Effector memory CD4-positive, alpha-beta T cell (primary cell): ENCODE measurements at places on chromosomes 4 and X.
A peak's percentile ranks its signal among the peaks of the same experiment; 100 is the strongest.

DNA sequence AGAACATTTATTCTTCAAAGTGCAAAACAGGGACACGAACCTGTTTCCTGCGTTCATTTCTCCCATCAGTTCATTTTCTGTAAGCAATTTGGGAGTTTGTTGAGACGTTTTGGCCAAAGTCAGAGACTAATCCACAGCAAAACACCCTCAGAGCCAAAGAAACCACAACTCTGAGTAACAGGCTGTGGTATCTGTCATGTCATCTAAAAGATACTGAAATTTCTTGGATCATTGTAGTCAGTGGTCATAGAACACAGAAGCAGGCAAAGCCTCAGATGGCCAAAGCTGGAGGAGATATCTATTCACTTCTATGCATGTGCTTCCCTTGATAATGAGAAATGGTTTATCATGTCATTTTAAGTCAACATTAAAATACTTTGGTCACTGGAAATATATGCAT is 485.6 kb upstream of the GALNT7 start:
- DNase-seq: no peak

DNA sequence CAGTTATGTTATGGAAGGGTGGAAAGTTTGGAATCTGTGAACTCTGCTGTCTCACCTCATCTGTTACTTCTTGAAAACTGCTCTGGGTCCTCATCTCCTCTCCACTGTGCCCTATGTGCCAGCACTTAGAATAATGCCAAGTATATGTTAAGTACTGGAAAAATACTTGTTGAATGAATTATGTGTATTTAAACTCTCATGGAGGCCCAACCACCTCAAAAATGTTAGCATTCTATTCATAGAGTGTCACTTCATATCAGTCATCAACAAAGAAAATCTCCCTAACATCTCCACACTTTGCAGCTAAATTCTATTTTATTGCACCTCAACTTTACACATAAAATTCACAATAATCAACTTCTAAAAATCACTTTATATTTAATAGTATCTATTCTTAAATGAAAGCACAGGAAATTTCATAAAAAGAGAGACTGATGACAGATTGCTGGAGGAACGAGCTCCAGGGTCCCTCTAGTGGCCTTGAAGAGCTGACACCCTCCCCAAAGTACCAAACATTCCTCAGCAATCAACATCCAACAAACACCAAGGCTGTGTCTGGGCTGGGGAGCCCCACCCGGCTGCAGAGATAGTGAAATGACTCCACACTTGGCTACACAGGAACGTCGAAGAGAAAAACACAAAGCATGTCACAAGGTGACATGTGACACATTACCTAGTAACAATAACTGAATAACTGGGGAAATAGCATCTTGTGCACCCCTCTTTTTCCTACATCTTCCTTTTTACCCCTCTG is 45.8 kb downstream of the SLC39A8 start:
- no peak for DNase-seq

GRCh38 chrX:19735244-19735643 is 152.2 kb downstream of the SH3KBP1 start:
- no peak for DNase-seq

- DNase-seq: no peak
Observed at GRCh38 chrX:112068430-112068829, 14.1 kb downstream of the TRPC5 start.

DNA sequence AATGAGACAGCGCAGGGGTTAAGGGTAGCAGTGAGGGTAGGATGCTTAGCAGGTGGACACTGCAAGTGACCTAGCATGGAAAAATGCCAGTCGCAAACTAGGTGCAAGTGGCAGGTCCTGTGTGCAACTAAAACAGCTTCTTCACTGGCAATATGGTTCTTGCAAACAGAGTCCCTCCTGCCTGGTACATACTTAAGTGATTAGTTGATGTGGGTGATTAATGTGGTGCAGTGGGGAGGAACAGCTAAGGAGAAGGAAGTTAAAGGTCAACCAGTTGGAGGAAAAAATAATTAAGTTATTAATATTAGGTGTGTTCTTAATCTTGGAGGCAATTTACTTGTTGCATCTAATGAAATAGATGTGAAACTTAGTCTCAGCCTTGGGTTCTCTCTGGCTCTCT is 121.6 kb upstream of the IGFBP7 start:
- no peak for DNase-seq

DNA sequence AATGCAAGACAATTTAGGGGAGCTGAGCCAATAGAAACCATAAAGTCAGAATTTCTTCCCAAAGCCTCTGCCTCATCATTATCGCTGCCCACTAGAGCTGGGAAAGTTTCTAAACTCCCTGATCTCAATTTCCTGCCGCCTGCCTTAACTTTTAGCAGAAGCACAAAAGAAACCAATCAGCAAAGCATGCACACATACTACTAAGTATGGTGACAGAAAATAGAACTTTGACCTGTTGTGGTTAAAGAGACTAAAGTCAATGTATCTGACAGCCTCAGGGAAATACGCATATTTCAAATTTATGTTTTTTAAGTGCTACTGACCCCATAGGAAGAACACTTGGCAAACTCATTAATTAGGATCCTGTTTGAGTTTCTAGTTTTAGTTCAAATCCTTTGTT is 10.1 kb downstream of the STK26 start:
- DNase-seq: no peak

- DNase-seq: no peak
Observed at GRCh38 chr4:70443329-70443728, 28.7 kb upstream of the MUC7 start.

DNA sequence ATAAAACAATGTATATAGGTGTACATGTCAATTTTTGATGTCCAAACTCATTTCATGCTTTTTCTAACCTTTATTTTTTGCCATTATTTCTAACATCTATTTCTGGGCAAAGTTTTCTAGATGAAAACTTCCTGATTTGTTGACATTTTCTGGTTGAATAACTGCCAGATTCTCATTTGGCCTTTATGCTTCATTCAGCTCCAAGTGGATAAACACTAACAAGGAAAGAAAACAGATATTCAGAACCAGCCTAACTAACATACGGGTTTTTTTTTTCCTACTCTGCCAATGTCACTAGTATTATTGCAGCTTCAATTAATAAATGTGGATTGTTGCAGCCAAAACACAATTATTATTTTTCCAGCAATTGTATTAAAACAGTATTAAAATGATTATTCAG is 50.9 kb upstream of the RAP1GDS1 start:
- DNase-seq: no peak

- DNase-seq: no peak
Observed at GRCh38 chr4:97504713-97505112, 638.6 kb downstream of the STPG2 start.

- no peak for DNase-seq
Observed at GRCh38 chrX:80216086-80216485, 201.5 kb downstream of the TBX22 start.

DNA sequence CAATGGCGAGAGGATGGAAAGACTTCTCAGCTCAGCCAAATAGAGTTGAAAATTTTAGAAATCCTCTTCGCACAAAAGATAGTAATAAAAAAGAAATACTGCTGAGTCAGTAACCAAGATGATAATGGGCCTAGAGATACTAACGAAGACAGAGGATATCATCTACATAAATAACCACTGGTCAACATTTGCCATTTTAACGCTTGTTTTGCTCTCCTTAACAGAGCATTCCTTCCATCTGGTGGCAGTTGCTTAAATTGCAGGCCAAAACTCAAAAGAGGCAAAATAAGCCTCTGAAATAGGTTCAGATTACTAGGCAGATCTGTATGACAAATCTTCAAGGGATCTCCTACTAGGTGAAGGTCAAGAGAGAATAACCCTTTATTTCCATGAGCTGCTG is 51.7 kb upstream of the MCF2 start:
- no peak for DNase-seq

- no peak for DNase-seq
Observed at GRCh38 chrX:148049441-148049840, 68.3 kb downstream of the FMR1NB start.

DNA sequence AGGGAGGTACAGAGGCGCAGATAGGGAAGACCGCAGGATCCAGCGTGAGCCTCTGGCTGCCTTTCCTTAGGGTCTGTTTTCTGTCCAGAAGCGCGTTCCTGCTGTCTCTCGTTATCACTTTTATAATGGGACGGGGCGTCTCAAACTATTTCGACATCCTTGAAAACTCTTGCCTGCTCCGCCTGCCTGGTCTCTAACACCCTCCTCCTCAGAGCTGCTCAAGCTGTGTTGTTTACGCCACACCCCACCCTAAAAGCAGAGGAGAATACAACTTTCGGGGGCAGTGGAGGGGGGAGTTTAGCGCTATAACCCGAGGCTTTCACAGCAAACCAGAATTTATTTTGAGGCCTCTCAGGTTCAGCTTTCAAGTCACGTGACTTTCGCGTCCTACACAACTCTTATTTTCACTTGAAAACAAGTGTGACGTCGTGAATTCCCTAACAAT is 646 bp upstream of the FAM3A start:
- DNase-seq: no peak

DNA sequence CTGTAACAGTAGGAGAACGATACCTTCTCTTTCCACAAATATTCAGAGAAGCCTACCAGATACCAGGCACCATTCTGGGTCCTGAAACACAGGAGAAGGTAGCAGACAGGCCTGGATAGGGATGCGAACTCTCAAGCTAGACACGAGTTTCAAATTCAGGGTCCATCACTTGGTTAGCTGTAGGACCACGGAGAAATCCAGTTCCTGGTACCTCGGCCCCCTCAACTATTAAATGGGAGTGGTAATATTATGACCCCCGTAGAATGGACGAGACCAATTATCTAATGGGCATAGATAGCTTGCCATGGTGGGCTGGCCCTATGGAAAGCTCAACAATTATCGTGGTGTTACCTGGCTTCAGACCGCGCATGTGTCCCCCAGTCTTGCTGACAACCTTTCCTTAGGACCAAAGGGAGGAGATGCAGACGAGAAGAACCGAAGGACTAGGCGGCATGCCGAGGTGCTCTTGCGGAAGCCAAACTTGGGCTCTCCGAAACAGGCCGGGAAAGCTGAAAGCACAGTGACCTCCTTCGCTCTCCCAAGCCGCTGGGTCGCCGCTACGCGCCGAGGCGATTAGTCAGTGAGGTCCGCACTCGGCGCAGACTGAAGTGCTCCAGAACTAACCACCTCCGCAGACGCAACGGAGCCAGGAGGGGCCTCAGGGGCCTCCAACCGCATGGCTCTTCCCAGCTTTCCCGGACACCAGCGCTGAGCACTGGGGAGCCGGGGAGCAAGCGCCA is 19.6 kb downstream of the NKX3-2 start:
- DNase-seq: no peak

DNA sequence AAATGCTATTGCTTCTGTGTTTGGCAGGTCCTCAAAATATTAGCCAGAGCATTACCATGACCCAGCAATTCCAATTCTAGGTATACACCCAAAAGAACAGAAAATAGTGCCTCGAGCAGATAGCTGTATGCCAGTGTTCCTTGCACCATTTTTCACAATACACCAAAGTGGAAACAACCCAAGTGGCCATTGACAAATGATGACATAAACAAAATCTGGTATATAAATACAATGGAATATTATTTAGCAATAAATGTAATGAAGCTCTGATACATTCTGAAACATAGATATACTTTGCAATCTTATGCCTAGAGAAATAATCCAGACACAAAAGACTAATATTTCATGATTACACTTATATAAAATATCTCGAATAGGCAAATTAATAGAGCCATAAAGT is 451.8 kb upstream of the PCDH7 start:
- DNase-seq: no peak

- no peak for DNase-seq
Observed at GRCh38 chr4:146182443-146182842, 6.9 kb downstream of the LSM6 start.

DNA sequence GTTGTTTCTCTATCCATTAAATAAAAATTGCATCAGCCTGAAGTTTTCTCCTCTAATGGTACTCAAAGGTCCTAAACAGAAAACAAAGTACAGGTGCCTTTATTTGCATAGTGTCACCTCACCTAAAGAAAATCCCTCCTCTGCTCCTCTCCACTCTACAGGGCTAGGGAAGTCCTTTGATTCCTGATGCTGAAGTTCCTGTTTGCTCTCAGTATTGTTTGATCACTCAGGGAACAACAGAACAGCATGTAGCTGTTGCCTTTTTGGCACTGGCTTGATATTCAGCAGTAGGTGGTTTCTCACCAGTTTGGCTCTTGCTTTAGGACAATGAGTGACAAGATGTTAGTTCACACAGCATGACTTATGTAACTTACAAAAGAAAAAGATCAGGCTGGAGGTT is 156.2 kb upstream of the SLC7A11 start:
- DNase-seq: no peak

GRCh38 chr4:153603258-153603657 is 80.8 kb upstream of the TLR2 start:
- DNase-seq: no peak

DNA sequence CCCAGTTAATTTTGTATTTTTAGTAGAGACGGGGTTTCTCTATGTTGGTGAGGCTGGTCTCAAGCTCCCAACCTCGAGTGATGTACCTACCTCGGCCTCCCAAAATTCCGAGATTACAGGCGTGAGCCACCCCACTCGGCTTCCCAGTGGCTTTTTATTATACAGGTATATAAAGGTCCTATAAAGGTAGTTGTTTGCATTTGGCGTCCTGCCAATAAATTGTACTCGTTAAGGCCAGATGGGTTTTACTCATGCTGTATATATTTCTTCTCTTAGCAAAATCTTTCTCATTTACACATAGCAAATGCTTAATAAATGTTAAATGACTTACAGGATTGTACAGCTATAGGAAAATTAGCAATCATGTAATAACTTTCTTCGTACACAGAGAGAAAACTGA is 6.9 kb downstream of the SHROOM3 start:
- no peak for DNase-seq

- DNase-seq: no peak
Observed at GRCh38 chr4:155960522-155960921, 6.9 kb upstream of the CTSO start.

DNA sequence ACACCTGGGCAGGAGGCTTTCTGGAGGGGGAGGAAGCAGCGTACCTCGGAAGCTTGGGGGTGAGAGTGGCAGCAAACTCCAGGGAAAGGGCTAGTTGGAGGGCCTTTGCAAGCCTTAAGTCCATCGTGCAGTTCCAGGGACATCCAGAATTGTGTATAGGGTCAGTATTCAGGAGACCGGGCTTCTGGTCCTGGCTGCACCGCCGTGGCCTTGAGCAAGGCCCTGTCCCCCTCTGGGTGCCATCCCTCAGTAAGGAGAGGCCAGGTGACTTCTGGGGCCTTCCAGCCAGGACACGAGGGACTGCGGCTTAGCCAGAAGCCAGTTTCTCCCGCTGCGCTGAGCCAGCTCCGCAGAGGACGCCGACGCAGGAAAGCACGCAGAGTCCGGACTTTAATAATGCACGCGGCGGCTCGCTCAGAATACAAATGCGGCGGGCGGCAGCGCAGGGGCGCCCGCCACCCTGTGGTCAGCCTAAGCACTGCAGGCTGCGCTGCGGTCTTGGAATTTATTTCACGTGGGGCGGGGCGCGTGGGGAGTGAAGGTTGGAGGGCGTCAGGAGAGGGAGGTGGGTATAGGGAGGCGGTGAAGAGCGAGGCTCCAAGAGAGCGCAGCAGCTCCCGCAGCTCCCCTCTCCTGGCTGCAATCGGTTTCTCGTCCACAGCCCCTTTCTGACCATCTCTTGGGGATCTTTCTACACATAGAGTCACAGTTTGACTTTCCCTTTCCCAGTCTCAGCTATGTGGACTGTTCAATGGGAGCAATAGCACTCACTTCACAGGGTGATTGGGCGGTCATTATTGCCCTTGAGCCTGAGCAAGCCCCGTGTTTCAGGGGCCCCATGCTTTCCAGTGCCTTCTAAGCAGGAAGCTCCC is 94.1 kb upstream of the GPR50 start:
- peak; percentile 15 for DNase-seq
